ENCODE measurements at places on chromosomes 6 and 20.

GRCh38 chr6:109079981-109080380 lies 14.7 kb downstream of the SESN1 start:
- no peak for DNase-seq

DNA sequence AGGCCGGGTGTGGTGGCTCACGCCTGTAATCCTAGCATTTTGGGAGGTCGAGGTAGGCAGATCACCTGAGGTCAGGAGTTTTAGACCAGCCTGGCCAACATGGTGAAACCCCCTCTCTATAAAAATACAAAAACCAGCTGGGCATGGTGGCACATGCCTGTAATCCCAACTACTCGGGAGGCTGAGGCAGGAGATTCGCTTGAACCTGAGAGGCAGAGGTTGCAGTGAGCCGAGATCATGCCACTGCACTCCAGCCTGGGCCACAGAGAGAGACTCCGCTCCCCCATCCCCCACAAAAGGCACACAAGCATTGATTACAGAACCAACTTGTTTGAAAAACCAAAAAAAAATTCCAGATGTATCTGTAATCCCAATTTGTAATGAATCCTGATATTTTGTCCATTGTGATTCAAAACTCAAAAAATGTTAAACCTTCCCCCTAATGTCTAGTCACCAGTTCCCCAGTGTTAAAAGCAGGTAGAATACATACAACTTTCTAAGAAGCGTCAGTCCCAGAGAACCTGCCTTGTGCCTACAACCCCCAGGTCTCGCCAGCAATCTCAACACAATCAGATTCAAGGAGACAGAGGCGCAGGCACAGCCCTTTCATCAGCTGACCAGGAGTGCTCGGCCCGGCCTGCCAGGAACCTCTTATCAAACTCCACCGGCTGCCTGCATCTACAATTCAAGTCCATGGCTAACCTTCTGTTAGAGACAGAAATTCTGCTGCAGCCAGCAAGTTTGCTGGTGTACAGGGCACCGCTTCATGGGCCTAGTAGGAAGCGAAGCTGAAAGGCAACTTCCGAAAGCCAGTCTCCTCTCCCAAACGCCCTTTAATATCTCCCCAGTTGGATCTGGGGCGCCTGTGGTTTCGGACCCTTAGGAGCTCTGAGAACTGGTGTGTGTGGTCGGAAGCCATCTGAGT lies 2.1 kb downstream of the EZR start:
- no peak for DNase-seq

- peak; percentile 83 for DNase-seq
Measured at GRCh38 chr6:7589949-7590917, at the start of gene SNRNP48. Gene SNRNP48 (plus strand): TSS chr6:7590198. CDS start chr6:7590258, 60 bp downstream.

- no peak for DNase-seq
Measured at GRCh38 chr20:58173091-58173490, 55.4 kb downstream of the ANKRD60 start.

GRCh38 chr6:137756788-137757187 lies 110.3 kb upstream of the TNFAIP3 start:
- no peak for DNase-seq

- DNase-seq: no peak
Measured at GRCh38 chr6:117506907-117507306, 24.4 kb downstream of the DCBLD1 start.

DNA sequence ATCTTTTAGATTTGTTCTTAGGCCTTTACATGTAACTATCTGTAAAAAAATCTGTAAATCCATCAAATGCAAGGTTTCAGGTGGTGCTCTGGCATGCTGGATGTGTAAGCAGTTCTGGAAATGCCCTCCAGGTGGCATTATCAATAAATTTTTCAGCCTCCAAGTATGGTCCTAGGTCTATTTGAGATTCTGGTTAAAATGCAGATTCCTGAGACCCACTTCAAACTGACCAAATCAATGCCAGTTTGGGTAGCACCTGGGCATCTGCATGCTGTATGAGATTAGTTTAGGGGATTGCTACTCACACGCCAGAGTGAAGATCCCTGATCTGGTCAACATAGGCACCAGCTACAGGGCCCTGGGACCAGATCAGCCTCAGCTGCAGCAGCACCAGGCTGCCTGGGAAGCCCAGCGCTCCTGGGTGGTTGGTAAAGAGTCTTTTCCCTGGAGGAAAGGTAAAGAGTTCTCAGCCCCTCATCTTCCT lies 507.3 kb upstream of the CITED2 start:
- DNase-seq: peak; percentile 63

- peak; percentile 47 for DNase-seq
Measured at GRCh38 chr20:19828232-19828631, 70.2 kb downstream of the RIN2 start.

- DNase-seq: no peak
Measured at GRCh38 chr6:16739329-16739801, 21.9 kb downstream of the ATXN1 start.

- DNase-seq: no peak
Measured at GRCh38 chr20:23451956-23452487, 654 bp downstream of the CST11 start.

- DNase-seq: peak; percentile 4
Measured at GRCh38 chr6:22098601-22099031, 198.2 kb downstream of the PRL start.

DNA sequence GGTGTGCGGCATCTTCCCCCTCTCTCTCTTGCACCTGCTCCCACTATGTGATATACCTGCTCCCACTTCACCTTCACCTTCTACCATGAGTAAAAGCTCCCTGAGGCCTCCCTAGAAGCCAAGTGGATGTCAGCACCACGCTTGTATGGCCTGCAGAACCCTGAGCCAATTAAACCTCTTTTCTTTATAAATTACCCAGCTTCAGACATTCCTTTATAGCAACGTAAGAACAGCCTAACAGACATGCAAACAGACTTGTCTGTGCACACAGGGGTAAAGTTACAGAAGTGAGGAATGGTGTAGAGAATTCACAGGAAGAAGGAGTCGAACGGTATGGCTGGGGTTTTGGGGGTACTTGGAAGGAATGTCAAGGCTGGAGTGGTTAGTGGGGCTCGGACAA lies 14.8 kb upstream of the TGM2 start:
- no peak for DNase-seq

GRCh38 chr20:49247169-49247723 lies 28.0 kb downstream of the DDX27 start:
- no peak for DNase-seq

GRCh38 chr20:19376451-19377229 lies 164.2 kb downstream of the SLC24A3 start:
- DNase-seq: no peak

Measured in NCI-H345 (cell line).